ENCODE measurements at places on chromosomes 1 and 21.

DNA sequence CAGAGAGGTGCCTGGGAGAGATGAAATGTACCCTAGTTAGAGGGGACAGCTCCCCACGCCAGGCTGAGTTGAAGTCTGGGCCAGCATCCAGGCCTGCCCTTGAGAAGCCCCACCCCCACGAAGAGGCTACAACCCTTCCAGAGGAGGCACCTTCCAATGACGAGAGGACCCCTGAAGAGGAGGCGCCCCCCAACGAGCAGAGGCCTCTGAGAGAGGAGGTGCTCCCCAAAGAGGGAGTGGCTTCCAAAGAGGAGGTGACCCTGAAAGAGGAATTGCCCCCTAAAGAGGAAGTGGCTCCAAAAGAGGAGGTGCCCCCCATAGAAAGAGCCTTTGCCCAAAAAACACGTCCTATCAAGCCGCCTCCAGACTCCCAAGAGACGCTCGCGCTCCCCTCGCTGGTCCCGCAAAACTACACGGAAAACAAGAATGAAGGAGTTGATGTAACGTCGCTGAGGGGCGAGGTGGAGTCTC is 3.1 kb downstream of the EVA1B start:
- DNase-seq: no peak

DNA sequence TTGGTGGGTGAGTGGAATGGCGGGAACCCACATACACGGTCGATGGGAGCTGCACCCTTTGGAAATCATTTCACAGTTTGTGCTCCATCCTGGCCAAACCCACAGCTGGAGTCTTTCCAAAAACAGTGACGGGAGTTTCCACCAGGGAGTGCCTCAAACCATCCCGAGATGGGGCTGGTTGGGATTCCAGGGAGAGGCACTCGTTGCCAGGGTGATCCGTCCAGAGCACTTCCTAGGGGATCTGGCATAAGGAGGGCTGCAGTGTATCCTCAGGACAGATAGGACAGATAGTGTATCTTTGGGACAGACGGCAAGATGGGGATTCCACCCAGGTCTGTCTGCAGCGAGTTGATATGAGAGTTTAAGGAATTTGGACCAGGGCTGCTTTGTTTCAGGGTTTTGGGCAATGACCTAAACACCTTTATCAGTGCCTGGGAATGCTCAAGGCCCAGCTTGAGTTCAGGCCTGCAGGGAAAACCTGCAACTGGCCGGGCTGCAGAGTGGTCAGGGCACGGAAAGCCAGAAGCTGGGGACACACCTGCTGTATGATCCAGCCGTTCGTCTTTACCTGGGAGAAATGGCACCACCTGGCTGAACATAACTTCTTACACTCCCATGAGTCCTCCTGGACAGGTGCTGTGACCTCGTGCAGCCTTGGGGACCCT is 3.4 kb upstream of the POFUT2 start:
- DNase-seq: no peak

- no peak for DNase-seq
These were observed 71.8 kb downstream of the VPS13D start for GRCh38 chr1:12301518-12302237.

- peak; percentile 64 for DNase-seq
These were observed 686 bp downstream of the ARF1 start for GRCh38 chr1:228082918-228083870.

GRCh38 chr1:227058321-227058751 is 118.2 kb downstream of the COQ8A start:
- no peak for DNase-seq
